ENCODE measurements at places on chromosomes 3 and 15.

- DNase-seq: no peak
Observed at GRCh38 chr15:40843885-40844695, at the start of gene SPINT1. SPINT1 (plus strand) TSS chr15:40844048; CDS start chr15:40844555, 507 bp downstream.

DNA sequence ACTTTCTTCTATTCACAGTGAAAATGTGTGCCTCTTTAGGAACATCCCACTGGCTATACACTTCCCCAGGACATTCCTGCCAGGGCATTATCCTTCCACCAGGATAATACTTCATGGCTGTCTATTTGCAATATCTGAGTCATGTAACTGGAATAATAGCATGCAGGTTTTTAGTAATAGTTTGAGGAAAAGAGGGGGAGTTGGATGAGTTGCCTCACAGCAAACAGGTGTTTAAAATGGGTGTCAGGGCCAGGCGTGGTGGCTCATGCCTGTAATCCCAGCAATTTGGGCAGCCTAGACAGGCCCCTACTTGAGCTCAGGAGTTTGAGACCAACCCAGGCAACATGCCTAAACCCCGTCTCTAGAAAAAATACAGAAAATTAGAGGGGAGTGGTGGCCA is 585.9 kb downstream of the DIPK2A start:
- no peak for DNase-seq

- no peak for DNase-seq
Observed at GRCh38 chr3:16407366-16407765, 106.1 kb downstream of the RFTN1 start.

- no peak for DNase-seq
Observed at GRCh38 chr3:159029306-159030026, 227.6 kb downstream of the MFSD1 start.

GRCh38 chr3:94524102-94524919 is 461.4 kb downstream of the NSUN3 start:
- peak; percentile 72 for DNase-seq

- DNase-seq: no peak
Observed at GRCh38 chr3:36362973-36363372, 17.3 kb upstream of the STAC start.

DNA sequence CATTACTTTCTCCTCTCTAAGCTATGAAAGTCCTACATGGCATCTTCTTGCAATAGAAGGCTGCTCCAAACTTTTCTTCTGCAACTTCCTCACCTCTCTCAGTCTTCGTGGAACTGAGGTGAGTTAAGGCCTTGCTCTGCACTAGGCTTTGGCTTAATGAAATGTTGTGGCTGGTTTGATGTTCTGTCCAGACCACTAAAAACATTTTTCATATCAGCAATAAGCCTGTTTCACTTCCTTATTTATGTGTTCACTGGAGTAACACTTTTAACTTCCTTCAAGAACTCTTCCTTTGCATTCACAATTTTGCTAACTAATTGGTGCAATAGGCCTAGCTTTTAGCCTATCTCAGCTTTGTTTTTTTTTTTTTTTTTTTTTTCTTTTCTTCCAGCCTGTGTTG is 335.3 kb upstream of the NECTIN3 start:
- no peak for DNase-seq

DNA sequence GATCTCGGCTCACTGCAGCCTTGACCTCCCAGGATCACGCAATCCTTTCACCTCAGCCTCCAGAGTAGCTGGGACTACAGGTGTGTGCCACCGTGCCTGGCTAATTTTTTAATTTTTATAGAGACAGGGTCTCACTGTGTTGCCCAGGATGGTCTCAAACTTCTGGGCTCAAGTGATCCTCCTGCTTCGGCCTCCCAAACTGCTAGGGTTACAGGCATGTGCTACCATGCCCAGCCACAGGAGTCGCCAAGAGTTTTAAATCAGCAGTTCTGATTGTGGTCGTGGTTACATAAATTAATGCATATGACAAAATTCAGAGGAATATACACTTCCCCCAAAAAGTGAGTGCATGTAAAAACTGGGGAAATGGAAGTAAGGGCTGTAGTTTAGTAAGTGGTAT is 32.9 kb downstream of the MEGF11 start:
- no peak for DNase-seq

All from NCI-H2029 (cell line).